NK-92 treated with Interleukin-12 subunit alpha and Interleukin-12 subunit beta, amount 100 ng/mL, for 24 hours (cell line): ENCODE measurements at places on chromosomes 7 and 10.

- no peak for DNase-seq
Observed at GRCh38 chr7:47298636-47299035, 283.3 kb downstream of the TNS3 start.

DNA sequence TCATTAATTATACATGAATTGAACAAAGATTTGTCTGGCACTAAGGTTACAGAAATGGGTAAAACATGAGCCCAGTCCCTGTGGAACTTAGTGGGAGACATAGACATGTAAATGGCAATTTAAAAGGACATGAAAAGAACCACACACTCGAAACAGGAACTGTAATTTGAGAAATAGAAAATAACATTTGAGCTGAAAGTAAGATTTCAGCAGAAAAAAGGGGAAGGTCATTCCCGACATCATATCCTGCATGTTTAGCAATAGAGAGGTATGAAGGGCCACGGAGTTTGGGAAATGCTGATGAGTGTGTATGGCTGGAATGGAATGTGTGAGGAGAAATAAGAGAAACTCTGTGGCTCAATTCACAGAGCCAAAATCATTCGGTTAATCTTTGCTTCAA, 175.4 kb upstream of the AHR start:
- DNase-seq, result no peak

DNA sequence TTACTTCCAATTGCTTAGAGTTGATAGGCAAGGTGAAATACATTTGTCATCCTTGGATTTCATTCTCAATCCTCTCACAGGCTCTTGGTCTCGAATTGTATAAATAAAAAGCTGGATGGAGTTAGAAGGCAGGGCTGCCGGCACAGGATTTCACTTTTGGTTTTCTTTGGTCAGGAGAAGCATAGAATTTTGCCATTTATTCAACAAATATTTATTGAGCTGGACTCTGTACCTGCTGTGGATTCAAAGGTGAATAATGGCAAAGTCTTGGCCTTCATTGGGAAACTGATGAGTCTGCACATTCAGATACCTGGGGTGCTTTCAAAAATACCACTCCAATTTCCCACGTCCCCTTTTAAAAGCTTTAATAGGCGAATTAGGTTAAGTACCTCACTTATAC, 49.7 kb downstream of the PDK4 start:
- no peak for DNase-seq

GRCh38 chr7:142445019-142445686, 187.3 kb upstream of the PRSS58 start:
- no peak for DNase-seq

DNA sequence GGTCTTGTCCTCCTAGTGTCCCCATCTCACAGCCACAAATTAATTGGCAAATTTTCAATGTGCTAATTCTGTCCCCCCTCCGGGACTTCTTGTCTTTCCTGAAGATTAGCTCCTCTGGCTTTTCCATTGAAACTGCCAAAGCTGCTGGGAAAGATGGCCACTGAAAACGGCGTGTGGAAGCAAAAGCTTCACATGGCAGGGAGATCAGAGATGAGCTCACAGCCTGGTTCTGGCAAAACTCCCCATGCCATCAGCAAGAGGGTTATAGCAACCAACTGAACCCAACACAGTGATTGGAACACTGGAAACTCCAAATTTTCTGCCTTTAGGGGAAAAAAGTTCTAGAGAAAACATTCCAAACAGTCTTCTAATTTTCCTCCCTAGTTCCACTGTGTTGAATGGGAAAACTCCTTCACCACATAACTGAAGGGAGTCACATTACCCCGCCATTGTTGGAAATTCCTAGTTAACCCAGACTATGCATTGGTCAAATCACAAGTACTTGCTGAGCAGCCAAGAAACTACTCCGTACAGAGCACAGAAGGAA, 37.0 kb downstream of the NRAP start:
- no peak for DNase-seq

DNA sequence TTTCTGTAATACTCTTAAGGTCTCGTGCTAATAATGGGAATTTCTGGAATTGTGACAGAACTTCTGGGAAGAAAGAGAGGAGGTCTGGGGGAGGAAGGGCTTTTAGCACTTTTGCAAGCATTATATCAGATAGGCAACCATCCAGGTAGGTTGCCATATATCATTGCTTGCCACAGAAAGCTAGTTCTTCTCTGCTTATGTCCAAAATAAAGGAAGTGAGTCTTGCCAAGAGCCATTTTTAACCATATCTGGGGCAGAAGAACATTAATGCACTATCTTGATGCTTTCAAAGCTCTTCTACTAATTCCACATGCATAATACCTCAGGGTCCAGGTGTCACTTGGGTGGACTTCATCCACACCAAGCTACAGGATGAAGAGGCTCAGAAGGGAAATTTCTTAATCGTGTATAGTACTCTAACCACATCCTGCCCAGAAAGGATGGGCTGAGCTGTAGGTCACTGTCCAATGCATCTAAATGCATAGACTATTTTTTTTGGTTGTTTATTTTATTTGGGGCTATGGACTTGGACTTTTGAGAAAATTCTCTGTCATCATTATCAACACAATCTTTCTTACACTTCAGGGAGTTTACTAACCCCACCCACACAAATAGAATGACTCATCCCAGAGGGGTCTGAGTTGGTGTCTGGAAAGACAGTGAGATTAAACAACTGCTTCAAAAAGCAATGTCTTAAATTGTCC, 68.9 kb upstream of the ADO start:
- peak; percentile 17 for DNase-seq

DNA sequence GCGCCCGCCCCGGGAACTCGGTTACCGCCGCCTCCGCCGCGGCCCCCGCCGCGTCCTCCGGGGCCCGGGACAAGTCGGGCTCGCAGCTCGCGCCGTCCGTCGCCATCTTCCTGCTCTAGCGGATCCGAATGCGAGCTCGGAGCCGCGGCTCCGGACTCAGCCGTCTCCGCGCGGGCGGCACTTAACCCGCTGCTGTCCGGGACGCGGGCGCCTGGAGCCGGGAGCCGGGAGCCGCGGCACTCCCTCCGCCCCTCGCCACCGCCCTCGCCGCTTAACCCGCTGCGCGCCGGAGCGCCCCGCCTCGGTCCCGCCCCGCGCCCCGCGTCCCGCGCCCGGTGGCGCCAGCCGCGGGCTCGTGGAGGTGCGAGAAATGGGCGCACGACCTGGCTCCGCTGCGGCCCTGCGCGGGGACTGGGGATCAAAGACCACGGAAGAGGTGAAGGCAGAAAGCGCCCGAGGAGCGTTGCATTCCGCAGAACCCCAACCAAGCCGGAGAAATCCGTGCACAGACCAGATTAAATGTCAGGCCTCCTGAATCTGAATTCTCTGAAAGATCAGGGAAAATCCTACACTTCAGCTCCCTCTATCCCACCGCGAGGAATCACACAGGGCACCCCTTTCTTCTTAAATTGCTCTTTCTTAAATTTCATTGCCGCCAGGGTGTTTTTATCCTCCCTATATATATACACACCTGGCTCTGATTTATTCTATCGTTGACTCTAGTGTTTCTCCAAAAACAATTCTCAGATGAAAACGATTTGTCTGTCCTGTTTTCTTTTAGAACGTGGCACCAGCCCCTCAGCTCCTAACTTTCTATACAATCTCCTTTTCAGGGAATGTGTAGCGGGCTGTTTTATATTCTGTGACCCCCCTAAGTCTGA, at the start of gene CTTNBP2:
Gene CTTNBP2 (minus strand): TSS at position 132 of the 881 bp plus-strand sequence. CDS start 26 bp downstream, at position 106.
- no peak for DNase-seq

DNA sequence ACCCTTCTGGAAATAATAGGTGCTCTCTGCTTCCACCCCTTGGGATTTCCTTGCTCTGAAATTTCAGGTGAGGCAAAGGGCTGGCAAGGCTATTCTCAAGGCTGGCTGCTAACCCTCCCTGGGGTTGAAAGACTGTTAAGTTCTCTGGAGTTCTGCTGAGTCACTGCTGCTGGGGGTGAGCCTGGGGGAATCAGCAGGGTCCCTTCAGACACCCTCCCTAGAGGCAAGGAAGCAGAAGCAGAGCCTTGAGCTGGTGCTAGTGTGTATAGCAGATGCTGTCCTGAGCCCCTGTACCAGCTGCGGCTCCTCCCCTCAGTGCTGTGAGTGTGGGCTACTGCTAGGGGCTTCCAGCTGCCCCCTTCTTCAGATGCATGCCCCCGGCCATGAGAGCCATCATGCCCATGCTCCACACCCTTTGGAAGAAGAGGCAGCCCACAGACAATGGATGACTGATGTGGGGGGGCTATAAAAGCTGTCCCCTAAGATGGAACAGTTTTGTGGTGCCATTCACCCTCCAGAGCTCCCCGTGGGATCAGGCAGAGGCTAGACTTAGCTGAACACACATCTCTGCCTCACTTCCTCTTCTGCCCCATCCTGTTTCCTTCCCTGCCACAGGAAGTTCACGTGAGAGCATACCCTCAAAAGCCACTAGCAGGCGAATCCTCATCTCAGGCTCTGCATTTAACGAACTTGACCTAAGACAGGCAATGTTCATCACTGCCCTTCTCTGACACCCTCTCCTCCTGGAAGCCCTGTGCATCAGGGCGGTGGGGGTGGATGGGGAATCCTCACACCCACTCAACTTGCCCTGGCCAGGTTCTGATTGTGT, 91.8 kb downstream of the SH3PXD2A start:
- no peak for DNase-seq
